ENCODE measurements at places on chromosomes 2 and 18.

DNA sequence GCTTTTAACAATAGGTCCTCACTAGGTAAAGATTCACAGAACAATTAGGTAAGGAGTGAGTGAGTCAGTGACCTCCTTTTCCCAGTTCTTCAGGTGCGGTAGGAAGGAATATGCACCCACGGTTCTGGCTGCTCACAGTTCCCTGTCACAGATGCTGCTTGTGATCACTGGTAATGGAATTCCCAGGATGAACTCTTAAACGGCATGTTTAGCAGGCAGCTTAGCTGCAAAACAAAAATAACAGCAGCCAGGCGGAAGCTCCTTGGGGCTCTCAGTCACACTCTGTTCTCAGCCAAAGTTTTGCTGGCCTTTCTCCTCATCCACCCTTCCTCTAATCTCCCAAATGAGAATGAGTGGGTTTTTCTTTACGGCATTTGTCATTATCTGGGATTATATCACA is 274.5 kb downstream of the MYT1L start:
- no peak for DNase-seq

GRCh38 chr2:218477247-218477646 is 58.3 kb downstream of the VIL1 start:
- no peak for DNase-seq

GRCh38 chr2:239803766-239804115 is 221.4 kb downstream of the NDUFA10 start:
- no peak for DNase-seq

- no peak for DNase-seq
Measured at GRCh38 chr18:3040881-3041280, 27.9 kb upstream of the LPIN2 start.

GRCh38 chr18:6374340-6374739 is 40.4 kb downstream of the L3MBTL4 start:
- DNase-seq = no peak

GRCh38 chr2:61793389-61793836 is 60.4 kb downstream of the FAM161A start:
- DNase-seq = peak; percentile 53

DNA sequence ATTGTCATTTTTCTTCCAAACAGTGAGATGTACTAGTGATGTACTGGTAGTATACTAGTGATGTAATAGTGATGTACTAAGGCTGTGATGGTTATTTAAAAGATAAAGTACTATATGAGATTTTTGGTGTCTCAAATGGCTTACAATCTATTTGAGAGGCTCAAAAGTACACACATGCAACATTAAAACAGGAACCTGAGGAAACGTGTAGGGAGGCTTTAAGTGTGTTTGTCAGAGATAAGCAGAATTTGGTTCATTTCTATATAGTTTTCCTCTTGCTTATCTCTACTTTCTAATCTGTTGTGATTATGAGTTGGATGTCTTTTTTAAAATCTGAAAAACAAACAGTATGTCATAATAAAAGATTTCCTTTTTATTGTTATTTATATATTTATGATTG is 100.9 kb upstream of the SERTAD2 start:
- DNase-seq = no peak

DNA sequence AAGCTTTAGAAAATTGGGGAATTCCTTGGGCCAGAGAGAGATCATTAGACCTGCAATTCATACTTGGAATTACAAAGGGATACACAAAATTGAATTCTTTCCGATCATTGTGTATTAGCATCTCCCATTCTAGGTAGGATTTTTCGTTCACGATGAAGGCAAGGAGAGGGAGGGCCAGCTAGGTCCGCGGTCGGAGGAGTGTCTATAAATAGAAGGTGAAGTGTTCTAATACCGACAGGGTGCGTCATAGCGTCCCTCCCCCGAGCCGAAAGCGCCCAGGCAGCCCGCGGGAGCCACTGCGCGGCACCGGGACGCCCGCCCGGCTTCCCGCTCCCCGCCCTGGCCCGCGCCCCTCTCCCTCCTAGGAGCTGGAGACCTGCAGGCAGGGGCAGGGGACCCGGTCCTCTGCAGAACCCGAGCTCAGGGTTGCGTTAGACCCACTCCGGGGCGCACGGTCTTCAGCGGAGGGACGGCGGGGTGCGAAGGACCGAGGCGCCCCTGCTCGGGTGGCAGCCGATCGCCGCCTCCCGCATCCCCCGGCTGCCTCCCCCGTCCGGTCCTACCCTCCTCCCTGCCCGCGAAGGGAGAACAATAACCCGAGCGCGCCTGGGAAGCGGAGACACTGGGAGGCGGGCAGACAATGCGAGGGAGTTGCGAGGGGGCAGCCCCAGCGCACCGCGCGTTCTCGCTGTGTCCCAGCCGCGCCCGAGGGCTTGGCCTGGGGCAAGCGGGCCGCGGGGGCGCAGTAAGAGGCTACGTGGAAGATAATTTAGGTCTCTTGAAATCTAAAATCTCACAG is 114.2 kb upstream of the SERTAD2 start:
- peak; percentile 55 for DNase-seq

DNA sequence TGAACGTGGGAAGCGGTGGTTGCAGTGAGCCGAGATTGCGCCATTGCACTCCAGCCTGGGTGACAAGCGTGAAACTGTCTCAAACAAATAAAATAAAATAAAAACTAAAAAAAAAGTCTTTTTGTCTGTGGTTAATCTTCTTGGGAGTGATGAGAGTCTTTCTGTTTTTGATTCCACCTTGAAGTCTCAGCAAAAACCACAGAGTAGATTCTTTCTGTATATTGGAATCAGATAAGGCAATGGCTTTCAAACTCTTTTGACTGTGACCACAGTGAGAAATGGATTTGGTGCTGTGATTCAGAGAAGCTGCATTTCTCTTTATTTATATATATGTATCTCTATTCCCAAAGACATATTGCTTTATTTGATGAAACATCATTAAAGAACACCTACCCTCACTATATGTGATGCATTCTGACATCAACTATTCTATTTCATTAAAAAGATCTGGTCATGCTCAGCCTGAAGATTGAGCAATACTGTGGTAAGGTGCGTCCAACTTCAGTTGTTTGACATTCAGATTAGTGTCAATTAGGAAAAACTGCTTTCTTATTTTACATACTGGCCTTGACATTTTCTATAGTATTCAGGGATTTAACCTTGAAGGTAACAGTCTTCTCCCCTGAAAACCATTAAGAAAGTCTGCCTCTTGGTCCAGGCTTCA is 15.6 kb downstream of the HRH4 start:
- no peak for DNase-seq

- DNase-seq = no peak
Measured at GRCh38 chr2:79985571-79985970, 319.0 kb downstream of the LRRTM1 start.

- no peak for DNase-seq
Measured at GRCh38 chr18:40415176-40415791, 1539.8 kb upstream of the PIK3C3 start.

GRCh38 chr18:58843688-58844035 is 21.0 kb upstream of the ZNF532 start:
- no peak for DNase-seq

- peak; percentile 41 for DNase-seq
Measured at GRCh38 chr2:191617575-191617974, 60.4 kb upstream of the NABP1 start.

GRCh38 chr2:191845248-191845715 is 1.6 kb downstream of the CAVIN2 start:
- DNase-seq = no peak

DNA sequence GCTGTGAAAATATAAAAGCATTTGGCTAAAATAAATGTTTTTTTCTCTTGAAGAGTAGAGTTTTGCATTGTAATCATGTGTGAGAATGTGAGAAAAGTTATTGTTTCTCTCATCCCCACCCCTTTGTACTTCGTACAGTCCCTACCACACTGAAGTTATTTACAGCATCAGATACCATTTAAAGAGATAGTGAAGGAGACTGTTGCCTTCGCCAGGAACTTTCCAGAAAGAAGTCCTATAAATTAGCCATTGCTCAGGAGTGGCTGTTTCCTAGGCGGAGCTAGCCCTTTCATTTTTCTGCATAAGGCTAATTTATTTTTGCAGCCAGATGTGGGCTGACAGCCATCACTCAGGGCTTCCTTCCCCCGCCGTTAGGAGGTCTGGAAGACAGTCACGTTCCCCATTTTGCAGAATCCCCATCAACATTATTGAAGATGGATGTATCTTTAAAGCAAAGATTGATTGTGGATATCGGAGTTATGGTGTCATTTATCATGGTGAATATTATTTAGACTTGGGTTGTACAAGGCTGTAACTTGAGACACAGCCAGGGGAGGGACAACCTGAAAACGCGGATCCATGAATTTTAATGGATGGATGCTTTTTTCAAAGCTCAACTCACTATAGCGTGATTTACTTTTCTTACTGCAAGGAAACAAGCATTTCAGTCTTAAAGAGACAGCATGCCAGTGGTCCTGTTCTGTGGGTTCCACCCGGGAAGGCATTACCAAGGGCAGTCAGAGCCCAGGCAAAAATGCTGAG is 17.1 kb downstream of the TSHZ1 start:
- no peak for DNase-seq

DNA sequence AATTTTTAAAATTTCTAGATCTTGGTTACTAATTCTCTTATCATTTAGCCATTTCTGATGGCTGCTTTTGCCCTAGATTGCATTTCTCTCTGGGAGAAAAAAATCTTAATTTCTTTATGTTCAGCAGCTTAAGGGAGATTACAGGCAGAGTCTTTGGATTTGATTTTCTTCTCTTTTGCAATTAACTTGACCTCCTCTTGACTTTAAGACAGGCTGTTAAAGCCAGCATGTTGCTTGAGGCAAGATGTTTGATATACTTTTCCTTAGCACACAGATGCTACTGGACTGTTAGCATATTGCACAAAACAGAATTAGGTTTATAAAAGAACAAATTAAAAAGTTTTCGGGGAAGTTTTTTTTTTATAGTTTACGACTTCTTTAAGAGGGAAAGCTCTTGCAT is 50.0 kb downstream of the XRCC5 start:
- DNase-seq = no peak

GRCh38 chr2:217905395-217905794 is 97.4 kb downstream of the TNS1 start:
- DNase-seq = no peak

GRCh38 chr2:215370112-215370965 is 58.5 kb downstream of the ATIC start:
- DNase-seq = no peak

GRCh38 chr2:96344011-96344410 is 8.4 kb downstream of the NCAPH start:
- peak; percentile 19 for DNase-seq

DNA sequence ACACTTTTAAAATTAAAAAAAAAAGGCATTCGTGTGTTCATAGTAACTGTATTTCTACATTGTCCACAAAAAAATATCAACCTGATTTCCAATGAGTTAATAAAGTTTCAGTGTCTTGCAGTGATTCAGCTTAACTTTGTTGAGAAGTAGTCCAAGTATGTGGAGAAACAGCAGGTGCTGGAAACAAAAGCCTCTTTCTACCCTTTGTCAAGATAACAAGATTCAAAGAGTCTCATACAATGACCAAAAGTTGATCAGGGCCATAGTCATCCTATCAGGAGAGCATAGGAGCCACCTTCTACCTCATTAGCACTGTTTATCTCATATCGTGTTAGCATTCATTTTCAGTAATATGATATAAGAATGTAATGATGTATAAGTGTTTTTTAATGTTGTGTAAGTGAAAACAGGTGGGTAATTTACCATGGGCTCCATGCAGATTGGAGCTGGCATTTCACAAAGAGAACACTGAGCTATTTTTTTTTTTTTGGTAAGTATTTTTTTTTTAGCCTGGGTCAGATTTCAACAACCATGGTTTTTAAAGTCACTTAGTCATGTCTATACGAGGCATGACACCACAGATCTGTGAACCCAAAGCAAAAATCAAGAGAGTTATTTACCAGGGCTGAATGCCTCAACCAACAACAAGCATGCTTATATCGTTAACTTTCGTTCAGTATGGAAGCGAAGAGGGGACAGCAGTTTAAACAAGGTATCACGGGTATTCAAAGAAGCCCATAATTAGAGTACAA is 165.0 kb upstream of the ZNF521 start:
- no peak for DNase-seq

- no peak for DNase-seq
Measured at GRCh38 chr2:99470957-99471356, 18.9 kb downstream of the REV1 start.

- no peak for DNase-seq
Measured at GRCh38 chr2:239983004-239983778, 42.0 kb downstream of the NDUFA10 start.

DNA sequence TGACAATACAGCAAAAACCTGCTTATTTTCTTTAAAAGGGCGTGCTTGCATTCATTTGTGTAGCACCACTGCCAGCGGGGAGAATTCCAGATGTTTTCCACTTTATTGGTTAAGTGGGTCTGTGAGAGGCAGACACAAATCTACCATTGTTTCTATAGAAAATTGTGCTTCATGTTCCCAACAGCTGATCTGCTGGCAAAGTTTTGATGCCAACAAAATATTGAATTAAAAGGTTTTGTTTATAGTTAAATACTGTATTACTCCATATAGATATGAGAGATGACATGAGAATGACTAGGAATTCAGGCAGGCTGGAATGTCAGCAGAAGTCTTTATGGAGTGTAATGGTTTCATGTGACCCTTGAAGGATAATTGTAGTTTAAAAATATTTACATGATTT is 182.7 kb downstream of the MC4R start:
- DNase-seq = no peak

DNA sequence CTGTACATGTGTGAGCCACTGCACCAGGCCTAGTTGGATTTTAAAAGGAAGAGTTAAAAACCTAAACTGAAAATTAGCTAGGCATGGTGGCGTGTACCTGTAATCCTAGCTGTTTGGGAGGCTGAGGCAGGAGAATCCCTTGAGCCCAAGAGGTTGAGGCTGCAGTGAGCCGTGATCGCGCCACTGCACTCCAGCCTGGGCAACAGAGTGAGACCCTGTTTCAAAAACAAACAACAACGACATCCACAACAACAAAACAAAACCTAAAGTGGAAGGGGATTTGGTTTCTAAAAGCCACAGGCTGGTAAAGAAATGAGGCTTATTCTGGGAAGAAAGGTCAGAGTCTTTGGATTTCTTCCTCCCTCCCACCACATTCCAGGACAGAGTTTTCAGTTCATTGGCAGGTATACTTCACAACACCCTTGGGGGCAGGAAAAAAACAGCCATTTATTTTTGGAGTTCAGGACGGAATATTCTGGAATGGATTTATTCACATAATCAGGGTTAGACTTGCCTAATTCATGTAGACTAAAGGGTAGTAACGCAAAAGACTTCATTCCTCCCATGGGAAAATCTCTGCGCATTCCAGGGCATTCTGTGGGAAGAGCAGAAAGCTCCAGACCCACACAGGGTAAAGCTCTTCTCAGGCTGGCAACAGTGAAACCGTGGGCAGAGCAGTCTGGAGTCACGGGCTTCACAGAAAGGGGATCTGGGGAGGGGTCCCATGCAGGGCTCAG is 34.9 kb downstream of the TEX44 start:
- no peak for DNase-seq

- no peak for DNase-seq
Measured at GRCh38 chr2:49175831-49176230, 21.5 kb upstream of the FSHR start.

- no peak for DNase-seq
Measured at GRCh38 chr2:192030289-192030688, 164.4 kb downstream of the TMEFF2 start.

GRCh38 chr2:159516241-159516758 is 100.0 kb downstream of the BAZ2B start:
- peak; percentile 7 for DNase-seq
